ENCODE measurements at places on chromosomes 12 and 14.
A peak's percentile ranks its signal among the peaks of the same experiment; 100 is the strongest.

- DNase-seq = no peak
Measured at GRCh38 chr12:95484524-95484923, 10.6 kb downstream of the METAP2 start.

DNA sequence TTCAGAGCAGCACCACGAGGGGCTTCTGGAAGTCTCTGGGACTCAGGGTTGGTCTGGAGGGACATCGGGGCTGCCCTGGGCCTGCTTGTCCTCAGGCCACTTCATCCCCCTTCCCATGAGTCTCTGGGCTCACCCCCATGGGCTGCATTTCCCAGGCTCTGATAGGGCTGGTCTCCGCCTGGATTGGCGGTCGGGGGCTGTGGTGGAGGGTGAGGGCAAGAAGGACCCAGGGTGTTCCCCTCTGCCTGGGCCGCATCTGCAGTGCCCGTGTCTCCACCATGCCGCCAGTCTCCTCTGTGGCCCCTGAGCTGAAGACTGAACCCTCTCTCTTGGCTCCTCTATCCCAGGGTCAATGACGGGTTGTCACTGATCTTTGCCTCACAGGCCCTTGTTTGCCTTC, 242.1 kb downstream of the ADGRD1 start:
- DNase-seq = no peak

DNA sequence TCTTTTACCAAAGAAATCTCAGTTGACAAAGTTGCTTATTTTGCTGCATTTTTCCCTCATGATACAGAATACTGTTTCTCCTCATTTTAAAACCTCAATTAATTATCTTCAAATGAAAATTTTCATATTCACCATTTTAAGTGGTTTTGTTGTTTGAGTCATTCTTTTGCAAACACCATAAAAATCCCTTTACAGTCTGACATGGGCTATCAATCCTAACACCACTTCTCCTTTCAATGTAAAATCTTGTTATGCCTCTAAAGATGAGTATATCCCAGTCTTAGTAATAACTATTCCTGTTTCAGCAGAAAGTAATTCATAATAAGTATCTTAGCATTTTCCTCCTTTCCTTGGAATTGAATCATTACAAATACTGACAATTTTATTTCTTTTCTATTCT, 192.2 kb downstream of the SYT1 start:
- DNase-seq = no peak

GRCh38 chr12:109266106-109266879, 42.8 kb downstream of the FOXN4 start:
- DNase-seq = no peak

DNA sequence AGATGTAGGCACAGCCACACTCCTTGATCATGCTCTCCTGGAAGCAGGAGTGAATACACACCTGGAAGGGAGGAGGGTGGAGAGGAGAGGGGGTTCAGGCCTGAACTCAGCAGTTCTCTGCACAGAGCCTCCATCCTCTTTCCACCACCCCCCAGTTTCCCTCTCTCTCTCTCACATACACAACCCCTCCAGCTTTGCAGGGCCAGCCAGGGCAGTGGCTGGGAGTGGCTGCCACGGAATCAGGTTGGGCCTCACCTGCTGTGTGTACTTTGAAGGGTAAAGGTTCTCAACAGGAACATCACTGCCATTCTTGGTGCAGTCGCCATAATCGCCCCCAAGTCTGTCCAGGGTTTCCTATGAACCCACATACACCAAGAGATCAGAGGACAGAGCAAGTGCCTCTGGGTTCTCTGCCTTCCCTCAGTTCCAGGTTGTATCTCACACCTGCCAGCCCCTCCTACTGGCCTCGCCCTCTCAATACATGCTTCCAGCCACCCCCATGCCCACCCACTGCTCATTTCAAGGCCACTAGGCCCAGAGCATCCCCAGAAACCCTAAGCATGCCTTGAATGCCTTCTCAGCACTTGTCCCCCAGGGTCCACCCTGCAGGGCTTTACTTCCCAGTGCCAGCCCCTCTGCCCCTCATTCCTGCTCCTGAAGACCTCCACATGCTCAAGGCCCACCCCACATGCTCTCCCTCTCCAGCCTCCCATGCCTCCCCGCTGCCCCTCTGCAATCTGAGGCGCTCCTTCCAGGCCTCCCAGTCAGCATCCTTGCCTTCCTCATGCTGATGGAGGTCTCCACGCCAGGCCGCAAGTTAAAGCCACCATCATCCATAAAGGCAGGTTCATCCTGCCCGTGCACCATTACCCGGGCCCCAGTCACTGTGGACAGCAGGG, 12.9 kb upstream of the TNFRSF1A start:
- DNase-seq = no peak

DNA sequence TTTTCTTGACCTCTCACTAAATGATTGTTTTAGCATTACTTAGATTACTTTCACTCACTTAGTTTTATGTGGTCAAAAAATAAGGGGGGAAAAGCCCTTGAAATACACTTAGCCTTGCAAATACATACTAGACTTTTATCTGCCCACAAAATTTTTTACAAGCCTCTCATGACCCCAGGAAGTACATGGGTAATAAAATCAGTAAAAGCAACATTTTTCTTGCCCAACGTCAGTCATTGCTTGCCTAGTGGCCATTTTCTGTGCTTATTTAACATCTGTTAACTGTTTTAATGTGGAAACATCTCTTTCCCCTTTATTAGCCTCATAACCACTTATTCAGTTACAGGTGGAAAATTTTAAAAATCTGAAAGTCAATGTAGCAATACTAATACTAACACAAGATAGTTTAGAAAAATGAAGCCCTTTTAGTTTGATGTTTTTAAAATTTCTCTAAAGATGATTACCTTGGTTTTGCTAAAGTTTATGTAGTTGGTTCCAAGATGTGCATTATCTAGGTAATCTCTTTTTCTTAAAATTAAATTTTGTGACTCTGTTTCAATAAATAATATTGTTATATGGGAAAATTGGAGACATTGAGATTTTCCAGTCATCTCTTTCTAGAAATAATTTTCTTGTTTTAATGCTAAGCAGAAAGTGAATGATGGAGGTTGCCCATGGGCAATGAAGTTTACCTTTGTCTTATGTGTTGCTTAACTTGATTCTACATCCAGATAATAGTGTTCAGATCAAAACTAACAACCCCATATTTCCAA, 175.5 kb downstream of the TMTC2 start:
- no peak for DNase-seq

DNA sequence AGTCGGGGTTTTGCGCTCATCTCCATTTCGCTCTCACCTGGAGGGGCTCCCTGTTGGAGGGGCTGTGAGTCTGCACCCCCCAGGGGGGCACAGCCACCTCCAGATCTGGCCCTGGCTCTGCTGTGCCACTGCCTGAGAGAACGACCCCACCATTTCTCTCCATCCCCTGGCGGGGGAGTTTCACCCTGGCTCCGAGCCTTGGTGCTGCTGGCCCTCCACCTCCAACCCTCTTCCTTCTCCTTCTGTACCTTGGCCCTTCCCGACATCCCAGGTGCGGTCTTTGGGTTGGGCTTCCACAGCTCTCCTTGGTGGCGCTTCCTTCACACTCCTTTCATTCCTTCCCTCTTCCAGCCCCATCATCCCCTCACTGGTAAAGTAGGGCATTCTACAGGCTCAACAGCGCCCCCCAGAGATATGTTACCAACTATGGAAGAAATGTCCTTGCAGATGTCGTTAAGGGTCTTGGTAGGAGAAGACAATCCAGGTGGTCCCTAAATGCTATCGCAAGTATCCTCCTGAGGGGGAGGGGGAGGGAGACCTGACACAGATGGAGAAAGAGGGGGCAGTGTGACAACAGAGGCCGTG, 16.3 kb downstream of the SERPINA1 start:
- no peak for DNase-seq

- DNase-seq = no peak
Measured at GRCh38 chr12:20011200-20011599, 357.1 kb upstream of the PDE3A start.

DNA sequence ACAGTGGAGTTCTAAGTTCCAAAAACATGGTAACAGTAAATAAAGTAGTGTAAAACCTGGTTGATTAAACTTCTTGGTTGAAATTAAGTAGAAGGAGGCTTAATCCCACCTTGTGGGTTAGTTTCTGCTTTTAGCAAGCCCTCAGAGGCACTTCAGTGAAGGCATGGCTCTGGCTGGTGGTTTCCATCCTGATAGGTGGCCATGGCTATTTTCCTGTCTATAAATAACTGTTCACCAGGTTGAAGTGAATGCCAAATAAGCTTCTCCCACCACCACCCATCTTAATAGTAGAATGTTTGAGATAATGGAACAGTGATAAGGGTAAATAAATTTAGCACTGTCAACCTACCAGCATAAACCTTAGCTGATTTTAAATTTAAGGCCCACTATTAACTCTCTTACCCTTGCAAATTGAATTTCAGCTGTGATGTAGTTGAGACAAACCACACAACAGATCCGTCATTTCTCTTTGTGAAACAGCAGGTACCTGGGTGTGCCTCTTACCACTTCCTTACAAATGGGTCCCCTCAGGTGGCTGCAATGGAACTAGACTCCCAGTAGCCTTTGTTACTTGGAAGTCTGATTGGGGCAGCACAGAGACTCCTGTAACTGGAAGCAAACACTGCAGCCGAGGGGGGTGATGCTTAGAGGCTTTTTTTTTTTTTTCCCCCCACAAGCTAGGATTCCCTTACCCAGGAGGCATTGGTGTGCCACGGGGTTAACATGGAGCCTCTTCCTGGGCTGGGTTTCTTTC, 41.4 kb downstream of the DAAM1 start:
- DNase-seq = no peak

GRCh38 chr12:132364348-132364902, 35.0 kb upstream of the GALNT9 start:
- no peak for DNase-seq

- DNase-seq = no peak
Measured at GRCh38 chr12:89161557-89161956, 190.7 kb downstream of the DUSP6 start.

DNA sequence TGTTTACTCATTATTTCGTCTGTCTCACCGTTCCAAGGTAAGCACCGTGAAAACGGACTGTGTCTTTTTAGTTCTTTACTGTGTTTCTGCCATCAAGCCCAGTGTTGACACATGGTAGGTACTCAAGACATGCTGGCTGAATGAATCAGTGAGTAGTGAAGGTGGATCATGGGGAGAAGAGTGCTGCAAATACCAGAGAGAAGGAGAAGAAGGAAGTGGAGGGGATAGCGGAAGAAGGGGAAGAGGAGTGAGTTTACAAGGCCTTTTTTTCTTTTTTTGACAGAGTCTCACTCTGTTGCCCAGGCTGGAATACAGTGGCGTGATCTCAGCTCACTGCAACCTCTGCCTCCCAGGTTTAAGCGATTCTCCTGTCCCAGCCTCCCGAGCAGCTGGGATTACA, 54.6 kb downstream of the ETV6 start:
- no peak for DNase-seq

DNA sequence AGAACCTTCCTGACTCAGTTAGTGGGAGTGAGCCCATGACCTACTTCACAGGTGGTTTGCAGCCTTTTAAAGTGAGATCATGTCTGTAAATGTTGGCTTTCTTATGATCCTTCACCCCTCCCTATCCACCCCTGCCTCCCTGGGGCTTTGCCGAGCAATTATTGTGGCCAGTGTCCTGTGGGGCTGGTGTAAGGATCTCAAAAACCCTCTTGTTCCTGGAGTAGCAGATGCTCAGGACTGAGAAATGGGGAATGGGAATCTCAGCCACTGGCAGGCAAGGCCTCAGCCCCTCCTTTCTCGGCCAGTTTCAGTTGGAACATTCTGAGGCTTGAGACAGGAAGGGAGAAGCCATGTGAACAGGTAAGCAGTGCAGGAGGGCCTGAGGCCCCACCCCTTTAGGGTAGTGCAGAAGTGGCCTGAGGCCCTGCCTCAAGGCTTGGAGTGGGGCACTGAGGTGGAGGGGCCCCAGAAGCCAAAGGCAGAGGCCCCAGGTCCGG, 53.8 kb downstream of the PLEKHG3 start:
- DNase-seq = no peak

GRCh38 chr12:88361493-88361892, 218.8 kb downstream of the KITLG start:
- no peak for DNase-seq

DNA sequence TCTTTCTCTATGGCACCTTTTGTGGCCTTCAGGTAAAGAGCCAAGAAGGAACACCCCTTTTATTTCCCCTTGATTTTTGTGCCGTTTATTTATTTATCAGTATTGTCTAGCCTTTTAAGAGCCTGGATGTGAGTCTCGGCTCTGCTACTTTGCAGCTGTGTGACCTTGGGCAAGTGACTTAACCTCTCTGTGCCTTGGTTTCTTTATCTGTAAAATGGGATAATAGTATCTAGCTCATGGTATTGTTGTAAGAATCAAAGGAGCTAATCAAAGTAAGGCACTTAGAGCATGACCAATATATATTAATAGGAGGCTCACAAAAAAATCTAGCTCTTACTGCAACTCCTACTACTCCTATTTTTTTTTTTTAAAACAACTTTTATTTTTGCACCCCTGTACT, 179.7 kb downstream of the CHST11 start:
- DNase-seq = no peak

GRCh38 chr12:132559652-132560363, 50.6 kb downstream of the LRCOL1 start:
- peak; percentile 15 for DNase-seq

DNA sequence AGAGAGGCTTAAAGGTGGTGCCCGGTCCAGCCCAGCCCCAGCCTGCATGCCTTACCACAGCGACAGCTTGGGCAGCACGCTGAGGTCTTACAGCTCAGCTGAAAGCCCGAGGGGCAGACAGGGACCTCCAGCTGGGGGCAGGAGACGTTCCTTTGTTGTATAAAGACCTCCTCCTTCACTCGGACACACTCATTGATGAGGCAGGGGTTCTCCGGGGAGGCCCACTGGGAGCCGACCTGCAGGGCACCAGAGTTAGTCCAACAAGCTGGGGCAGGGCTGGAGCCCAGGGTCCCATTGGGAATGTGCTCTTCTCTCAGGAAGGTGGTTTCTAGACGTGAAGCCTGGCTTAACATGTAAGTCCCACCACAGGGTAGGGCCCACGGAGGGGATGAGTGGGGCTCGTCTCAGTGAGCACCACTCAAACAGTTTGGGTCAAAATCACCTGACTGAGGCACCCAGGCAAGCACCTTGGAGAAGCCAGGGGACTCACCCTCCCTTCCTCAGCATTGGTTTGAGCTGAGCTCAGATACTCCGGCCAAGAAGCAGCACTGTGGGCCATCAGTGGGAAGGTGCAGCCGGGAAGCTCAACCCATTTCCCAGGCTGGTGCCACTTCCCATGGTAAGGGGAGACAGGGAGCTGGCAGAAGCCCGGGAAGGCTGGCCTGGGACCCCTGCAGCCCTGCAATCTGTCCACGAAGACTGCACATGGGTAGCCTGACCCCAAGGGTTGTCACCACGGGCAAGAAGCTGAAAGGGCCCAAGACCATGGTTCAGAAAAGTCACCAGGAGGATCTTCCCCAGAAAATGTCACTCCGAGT, 24.3 kb upstream of the ANO2 start:
- DNase-seq = no peak

DNA sequence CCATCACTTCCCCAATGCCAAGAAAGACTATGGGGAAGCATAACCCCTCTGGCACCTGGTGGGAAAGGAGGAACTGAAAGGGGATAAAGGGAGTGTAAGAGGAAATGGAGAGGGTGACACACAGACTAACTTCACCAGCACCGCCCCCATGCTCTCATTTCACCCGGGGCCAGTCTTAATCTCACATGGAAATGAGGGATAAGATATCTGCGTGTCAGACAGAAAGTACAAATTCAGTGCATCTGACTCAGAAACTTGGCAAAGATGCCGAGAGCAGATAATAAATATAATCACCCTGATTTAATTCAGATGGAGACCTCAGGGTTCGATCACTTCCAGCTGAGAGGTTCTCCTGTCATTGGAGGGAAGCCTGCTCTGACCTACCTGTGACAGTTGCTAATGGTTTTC, 191.6 kb downstream of the DUSP6 start:
- DNase-seq = no peak

GRCh38 chr12:15684896-15685658, 104.1 kb downstream of the EPS8 start:
- DNase-seq = no peak
